ENCODE measurements at places on chromosomes 1 and 21.
A peak's percentile ranks its signal among the peaks of the same experiment; 100 is the strongest.

GRCh38 chr21:39700318-39700717, 44.7 kb upstream of the IGSF5 start:
- no peak for DNase-seq

GRCh38 chr1:208235982-208236761, 8.0 kb downstream of the PLXNA2 start:
- no peak for DNase-seq

DNA sequence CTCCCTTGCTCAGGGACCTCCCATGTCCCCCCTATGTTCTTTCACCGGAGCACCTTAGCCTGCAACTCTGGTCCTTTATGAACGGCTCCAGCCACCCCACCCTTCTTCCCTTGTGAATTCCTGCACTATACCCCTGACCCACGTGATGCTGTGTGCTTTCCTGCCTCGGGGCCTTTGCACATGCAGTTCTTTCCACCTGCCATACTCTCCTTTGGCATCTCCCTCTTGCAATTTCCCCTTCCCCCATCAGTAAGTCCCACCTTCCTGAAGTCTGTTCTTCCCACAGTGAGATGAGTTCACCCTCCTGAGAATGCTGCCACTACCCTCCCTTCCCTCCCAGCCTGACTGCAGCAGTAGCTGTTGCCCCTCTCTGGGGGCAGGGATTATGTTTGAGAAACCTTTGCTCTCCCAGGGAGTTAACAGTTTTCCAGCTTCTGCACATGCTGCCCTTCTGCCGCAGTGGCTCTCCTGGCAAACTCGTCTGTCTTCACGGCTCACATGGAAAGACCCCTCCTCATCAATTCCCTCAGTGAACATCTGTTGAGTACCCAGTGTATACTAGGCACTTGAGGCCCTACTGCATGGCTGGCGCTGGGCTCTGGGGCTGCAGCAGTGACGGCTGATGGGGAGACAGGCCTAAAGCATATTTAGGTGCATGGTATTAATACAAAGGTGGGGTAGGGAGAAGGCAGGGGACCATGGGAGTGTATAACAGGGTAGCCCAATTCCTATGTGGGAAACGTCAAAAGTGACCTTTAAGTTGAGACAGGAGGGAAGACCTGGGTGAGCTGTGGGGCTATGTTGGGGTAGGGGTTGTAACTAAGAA, 9.7 kb downstream of the ZNF362 start:
- DNase-seq, result no peak

GRCh38 chr1:113278777-113279176, 111.5 kb upstream of the MAGI3 start:
- no peak for DNase-seq

GRCh38 chr1:167207940-167208623, 12.6 kb upstream of the POU2F1 start:
- no peak for DNase-seq

- no peak for DNase-seq
These were observed 391.1 kb downstream of the PLPP3 start for GRCh38 chr1:56188221-56188620.

DNA sequence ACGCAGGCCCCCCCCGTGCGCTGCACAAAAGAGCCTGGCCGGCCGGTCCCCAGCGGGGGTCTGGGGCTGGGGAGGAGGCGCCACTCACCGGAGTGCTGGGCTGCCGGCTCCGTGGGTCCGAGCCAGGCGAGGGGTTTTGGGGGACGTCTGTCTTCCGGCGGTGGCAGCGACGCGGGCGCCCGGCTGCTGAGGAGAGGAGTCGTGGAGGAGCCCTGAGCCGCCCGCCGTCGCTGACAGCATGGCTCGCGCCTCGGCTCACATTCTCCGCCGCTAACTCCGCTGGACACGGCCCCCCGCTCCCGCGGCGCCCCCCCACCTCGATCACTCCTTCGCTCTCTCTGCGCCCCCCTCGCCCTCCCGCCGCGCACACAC, 649 bp downstream of the AHDC1 start:
- peak; percentile 30 for DNase-seq

GRCh38 chr1:50930193-50930592, 29.9 kb downstream of the FAF1 start:
- no peak for DNase-seq

GRCh38 chr1:31441073-31441472, 28.1 kb downstream of the SERINC2 start:
- no peak for DNase-seq

GRCh38 chr1:112245114-112245513, 150.9 kb upstream of the CTTNBP2NL start:
- no peak for DNase-seq

GRCh38 chr1:71831646-71832045, 450.7 kb downstream of the NEGR1 start:
- no peak for DNase-seq

DNA sequence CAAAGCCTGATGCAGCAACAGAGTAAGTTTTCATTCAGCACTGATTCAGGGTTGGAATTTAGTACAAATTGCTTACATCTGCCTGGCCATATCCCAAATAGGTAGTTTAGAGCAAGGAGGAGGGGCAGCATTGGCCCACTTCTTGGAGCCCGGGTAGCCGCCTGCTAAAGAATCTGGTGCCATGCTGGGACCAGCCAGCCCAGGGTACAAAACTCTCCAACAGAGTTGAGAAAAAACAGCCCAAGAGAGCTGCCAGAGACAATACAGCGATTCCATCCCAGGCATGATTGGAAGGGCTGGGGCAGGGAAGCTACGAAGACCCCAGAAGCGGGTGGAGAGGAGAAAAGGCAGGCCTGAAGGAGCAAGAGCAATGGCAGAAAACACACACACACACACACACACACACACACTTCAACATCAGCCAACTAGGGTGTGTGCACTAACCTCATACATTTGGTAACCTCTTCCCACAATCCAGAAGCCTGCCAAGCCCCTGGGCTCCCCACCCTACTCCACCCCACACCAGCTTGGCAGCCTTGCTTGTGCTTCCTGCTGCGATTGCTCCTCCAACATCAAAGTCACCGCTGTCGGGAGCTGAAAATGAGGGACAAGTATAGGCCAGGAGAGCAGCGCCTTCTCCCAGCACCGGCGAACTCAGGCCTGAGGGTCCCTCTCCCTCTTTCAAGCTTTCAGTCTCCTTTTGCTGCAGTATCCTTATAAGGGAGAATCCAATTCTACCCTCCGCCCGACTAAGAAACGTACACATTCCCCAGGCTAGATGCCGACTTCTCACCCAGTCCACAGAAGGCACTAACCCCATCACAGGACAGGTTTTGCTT, 1.2 kb downstream of the PIK3C2B start:
- DNase-seq, result peak; percentile 52

DNA sequence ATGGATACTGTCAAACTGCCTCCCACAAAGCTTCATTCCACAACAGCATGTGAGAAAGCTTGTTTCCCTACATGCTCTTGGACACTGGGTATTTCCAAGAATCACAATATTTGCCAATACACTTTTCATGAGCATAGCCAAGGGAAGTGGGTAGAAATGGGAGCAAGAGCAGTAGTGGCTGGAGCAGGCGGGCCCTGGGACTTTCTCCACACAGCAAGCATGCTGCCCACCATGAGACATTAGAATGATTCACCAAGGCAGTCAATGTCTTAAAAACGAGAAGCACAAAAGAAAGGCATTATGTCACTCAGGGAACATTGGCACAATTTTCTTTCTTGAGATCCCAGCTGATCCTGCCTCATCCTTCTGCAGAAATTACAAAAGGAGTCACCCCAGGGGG, 371.6 kb upstream of the RUNX1 start:
- no peak for DNase-seq

GRCh38 chr1:183791319-183791718, 13.6 kb upstream of the RGL1 start:
- no peak for DNase-seq

GRCh38 chr1:232040260-232040659, 413.7 kb downstream of the DISC1 start:
- no peak for DNase-seq

- peak; percentile 57 for DNase-seq
These were observed 483 bp downstream of the UBQLN4 start for GRCh38 chr1:156052862-156053767.

- peak; percentile 27 for DNase-seq
These were observed 6.0 kb downstream of the CYB561D1 start for GRCh38 chr1:109499661-109500536.

- DNase-seq, result peak; percentile 58
These were observed 3.8 kb upstream of the PLEKHA6 start for GRCh38 chr1:204363335-204364114.

- DNase-seq, result no peak
These were observed 162.0 kb upstream of the SYT6 start for GRCh38 chr1:114315631-114316030.

DNA sequence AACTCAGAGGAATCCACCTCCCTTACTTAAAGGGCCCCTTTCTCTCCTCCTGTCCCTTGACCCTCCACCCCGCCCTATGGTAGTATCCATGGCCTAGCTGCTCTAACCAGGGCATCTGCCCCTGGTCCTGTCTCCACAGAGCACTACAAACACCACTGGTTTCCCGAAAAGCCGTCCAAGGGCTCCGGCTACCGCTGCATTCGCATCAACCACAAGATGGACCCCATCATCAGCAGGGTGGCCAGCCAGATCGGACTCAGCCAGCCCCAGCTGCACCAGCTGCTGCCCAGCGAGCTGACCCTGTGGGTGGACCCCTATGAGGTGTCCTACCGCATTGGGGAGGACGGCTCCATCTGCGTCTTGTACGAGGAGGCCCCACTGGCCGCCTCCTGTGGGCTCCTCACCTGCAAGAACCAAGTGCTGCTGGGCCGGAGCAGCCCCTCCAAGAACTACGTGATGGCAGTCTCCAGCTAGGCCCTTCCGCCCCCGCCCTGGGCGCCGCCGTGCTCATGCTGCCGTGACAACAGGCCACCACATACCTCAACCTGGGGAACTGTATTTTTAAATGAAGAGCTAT, 1.7 kb downstream of the BTG2 start:
- peak; percentile 61 for DNase-seq

DNA sequence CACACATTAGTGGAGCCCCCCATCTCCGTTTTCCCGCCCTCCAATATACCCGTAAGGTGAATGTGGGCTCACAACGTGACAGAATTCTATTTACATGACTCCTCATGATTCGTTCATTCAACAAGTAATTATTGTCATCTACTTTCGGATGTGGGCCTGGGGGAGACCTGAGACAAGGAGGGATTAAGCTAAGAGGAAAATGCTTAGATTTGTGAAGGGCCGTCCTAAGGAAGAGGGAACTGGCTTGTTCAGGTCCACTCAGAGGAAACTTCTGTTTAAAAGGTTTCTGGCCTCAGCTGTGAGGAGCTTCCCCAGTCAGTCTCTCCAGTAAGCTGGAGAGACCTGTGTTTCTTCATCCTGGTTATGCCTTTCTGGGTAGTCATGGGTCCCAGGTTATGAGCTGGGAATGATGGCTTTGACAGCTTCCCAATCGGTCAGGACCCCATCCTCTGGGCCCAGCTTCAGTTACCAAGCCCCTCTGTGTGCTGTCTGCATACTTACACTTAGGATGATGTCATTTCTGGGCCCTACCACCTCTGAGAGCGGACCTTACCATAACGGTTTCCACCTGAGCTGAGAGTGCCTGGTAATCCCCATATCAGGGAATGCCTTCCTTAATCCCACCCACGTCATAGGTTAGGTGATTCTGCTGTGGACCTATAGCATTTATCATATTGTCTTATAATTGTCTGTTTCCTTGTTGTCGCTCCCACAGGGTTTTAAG, 687 bp upstream of the ERI3 start:
- DNase-seq, result no peak

- no peak for DNase-seq
These were observed 58.6 kb downstream of the XCL1 start for GRCh38 chr1:168634951-168635532.

DNA sequence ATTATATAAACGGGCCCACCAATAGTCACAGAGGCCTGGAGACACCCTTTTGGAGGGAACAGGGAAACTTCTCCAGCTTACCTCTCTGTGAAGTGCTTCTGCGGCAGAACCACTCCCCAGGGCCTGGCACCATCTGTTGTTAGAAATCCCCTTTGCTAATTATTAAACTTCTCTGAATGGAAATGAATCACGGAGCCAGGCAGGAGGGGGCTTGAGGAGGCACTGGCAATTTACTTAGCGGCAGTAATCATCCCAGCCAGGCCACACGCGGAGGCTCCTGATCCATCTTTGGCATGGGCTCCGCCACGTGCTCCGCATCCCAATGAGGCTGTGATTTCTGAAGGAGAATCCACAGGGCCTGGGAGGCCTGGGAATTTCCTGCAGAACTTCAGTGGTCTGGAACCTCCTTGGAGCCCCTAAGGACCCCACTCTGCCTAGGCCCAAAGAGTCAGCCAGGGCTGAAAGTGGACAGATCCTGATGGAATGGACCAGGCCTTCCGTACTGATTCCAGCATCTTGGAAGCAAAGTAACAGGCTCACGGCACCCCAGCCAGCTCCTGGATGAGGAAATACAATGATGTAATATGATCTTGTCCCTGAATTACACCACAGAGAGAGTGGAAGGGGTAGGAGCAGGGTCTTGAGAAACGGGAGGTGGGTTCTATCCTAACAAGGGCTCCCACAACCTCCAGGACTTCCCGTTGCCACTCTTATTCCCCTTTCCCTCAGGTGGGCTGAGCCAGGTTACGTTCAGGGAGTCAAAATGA, 62.3 kb downstream of the GRIK3 start:
- no peak for DNase-seq

DNA sequence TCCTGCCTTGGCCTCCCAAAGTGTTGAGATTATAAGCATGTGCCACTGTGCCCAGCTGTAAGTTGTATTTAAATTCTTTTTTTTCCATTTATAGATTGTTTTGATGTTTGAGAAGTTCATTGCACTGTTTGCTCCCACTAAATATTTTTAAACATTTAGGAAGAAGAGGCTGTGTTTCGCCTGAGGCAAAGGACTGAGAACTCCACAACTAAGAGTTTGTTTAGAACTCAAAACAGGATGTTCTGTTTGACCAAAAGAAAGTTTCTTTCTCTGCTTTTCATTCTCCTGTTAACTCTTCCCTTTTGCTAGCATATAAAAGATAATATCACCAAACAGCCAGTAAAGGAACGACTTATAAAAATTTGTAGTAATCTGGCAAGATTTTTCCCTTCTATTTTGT, 87.0 kb downstream of the RUNX1 start:
- DNase-seq, result no peak

DNA sequence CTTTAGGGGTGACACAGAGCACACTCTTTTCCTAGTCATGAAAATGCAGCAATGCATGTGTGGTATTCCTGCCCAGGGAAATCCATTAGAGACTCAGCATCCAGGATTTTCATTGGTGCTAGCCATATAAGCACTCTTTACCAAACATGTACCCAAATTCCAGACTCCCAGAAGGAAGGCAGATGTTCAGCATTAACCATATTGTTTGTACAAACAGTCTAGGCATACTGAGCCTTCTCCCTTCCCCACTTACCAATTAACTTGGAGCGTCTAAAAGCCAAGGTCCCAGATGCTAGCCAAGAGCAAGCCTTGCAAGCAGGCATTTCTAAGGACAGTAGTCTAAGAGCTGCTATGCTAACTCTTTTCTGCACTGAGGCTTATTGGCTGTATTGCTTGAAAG, 27.9 kb downstream of the ZBED6 start:
- no peak for DNase-seq
